ENCODE measurements at places on chromosomes 6 and 20. TPM values are rescaled to one million over a fixed set of nuclear protein-coding genes. Genes with fewer than 3 reads are reported as not detected.

- peak; percentile 0 for DNase-seq
These were observed 252.9 kb downstream of the TPBG start for GRCh38 chr6:82616386-82617028.

GRCh38 chr6:167441715-167442206, 116.9 kb downstream of the TTLL2 start:
- DNase-seq = no peak

- peak; percentile 9 for DNase-seq
These were observed 89.0 kb upstream of the CEP85L start for GRCh38 chr6:118740372-118740771.

DNA sequence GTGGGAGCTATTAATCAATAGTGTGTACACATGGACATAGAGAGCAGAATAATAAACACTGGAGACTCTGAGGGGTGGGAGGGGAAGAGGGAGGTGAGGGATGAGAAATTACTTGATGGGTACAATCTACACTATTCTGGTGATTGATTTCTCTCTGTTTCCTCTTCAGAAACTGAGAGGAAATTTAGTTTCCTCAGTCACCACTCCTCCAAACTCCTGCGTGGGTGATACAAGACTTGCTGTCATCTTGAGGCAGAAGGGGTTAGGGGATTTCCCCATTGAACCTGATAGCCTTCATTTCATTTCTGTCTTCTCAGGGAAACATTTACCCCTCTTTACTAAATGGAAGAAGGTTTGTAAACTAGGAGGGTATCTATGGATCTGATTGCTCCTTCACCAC, 84.3 kb upstream of the ESR1 start:
- no peak for DNase-seq

- no peak for DNase-seq
These were observed 185.8 kb downstream of the TTLL2 start for GRCh38 chr6:167510648-167511047.

GRCh38 chr20:47360297-47361056, 4.0 kb upstream of the ZMYND8 start:
- peak; percentile 96 for DNase-seq

DNA sequence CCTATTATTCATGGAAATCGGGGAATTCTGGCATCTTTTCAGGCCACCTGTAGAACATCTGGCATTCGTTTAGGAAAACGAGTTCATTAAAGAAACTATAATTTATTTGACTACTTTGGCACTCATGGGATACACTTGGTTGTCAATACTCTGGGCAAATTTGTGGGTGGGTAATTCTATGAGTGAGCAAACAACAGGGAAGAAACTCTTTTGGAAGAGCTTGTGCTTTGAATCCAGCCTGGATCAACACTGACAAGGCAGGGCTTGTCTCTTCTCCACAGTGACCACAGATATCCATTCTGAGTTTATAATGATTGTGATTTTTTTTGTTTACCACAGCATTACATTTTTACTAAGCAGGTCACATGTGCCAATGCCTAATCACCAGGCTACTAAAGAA, 394.7 kb downstream of the THBS2 start:
- DNase-seq = no peak

DNA sequence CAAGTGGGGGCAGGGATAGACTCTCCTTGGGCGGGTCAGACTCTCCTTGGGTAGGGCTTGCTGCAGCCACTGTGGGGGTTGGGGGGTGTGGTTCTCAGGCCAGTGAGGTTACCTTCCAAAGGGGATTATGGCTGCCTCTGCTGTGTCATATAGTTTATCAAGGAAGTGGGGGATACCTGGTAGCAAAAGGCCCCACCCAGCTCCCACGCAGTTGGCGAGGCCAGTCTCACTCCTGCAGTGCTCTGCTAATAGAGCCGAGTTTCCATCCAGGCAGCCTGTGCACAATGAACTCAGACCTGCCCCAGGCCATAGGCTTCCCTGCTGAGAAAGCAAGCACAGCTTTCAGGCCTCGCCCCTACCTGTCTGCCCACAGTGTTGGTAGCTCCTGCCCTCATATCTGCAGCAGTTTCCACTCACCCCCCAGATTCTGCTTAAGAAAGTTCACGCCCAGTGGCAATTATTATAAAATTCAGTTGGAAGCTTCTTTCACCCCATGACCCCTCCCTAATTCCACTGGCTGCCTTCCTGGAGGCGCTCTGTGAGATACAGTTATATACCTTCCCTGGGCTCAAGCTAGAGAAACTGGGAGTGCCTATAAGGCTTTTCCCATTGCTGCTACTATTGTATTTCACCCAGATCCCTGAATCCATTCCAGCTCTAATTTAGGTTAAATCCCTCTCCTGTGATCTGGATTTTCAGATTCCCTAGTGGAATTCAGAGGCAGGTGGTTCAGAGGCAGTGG, 56.1 kb downstream of the HDDC2 start:
- DNase-seq = no peak

PSORS1C1 gene
- 3.0 TPM for polyA plus RNA-seq

GLP1R gene
- polyA plus RNA-seq = not detected

HAO1 gene
- not detected for polyA plus RNA-seq

GDAP1L1 gene
- 0.13 TPM for polyA plus RNA-seq

PROCR gene
- 132 TPM for polyA plus RNA-seq
